ENCODE measurements at places on chromosomes 7 and 10.

- H3K4me1 ChIP-seq = no peaks in the 10 kb centered on the region
- H3K4me3 ChIP-seq = no peak overlapping the region
- no peaks in the 10 kb centered on the region for H3K27me3 ChIP-seq
- no peak overlapping the region for H3K27ac ChIP-seq
Observed at GRCh38 chr10:24382596-24382978, 173.6 kb downstream of the KIAA1217 start.

DNA sequence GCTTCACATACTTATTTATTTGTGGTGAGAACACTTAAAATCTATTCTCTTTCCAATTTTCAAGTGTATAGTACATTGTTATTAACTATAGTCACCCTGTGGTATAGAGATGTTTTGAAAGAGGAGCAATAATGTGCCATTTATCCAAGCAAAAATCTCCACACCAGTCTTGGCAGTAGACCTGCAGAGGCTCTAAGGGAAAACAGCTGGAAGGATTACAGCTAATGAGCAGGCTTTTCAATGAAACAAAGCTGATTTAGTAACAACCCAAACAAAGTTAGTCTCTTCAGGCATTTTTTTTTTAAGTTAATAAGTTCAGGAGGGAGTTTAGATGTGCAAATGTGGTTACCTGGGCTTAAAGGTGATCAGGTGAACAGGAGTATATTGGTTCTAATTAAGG lies 101.9 kb downstream of the EVX1 start:
- H3K36me3 ChIP-seq = no peaks in the 10 kb centered on the region
- H3K27me3 ChIP-seq = no peaks in the 10 kb centered on the region
- H3K27ac ChIP-seq = no peak overlapping the region
- DNase-seq = no peak
- H3K4me3 ChIP-seq = no peak overlapping the region

DNA sequence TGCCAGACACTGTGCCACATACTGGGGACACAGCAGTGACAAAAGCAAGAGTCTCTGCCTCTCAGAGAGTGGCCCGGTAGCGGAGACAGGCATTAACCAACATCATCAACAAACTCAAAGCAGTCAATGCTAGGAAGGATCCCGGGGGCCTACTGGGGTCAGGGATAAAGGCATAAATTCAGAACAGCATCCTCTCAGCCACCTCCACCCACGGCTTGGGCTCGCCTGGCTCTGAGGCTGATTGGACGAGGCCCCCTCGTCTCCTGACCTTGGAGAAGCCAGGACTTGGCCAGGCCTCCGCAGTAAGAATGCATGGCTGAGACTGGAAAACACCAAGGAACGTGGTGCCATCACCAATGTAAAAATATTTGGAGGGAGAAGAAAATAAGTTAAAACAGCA lies 102.1 kb downstream of the ARHGAP22 start:
- H3K27me3 ChIP-seq = no peaks in the 10 kb centered on the region
- no peak overlapping the region for H3K4me3 ChIP-seq
- H3K36me3 ChIP-seq = no peaks in the 10 kb centered on the region
- DNase-seq = no peak
- no peaks in the 10 kb centered on the region for H3K4me1 ChIP-seq

DNA sequence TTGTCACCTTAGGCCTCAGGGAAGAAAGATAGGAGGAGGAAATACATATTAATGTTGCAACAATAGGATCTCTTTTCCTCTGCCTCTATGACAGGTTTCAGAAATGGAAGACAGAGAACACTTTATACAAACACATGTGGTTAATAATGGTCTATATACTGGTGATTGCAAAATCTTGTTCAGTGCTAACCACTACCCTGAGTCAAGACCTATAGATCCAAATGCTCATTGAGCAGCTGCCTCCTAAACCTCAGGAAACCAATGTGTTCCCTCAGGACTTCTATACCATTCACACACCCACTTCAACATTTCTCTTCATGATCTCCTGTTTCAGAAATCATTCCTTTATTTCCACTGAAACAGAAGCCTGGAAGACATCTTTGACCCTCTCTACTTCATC lies 32.5 kb upstream of the VWDE start:
- H3K4me1 ChIP-seq = no peaks in the 10 kb centered on the region
- H3K27ac ChIP-seq = no peak overlapping the region
- H3K36me3 ChIP-seq = no peaks in the 10 kb centered on the region
- no peak for DNase-seq
- peaks cover 4% of the 10 kb centered on the region for H3K27me3 ChIP-seq

GRCh38 chr7:106795877-106796231 lies 69.2 kb upstream of the PIK3CG start:
- H3K4me3 ChIP-seq = no peak overlapping the region
- H3K27me3 ChIP-seq = no peaks in the 10 kb centered on the region
- no peak overlapping the region for H3K27ac ChIP-seq
- DNase-seq = no peak
- no peaks in the 10 kb centered on the region for H3K4me1 ChIP-seq

GRCh38 chr10:114648368-114648767 lies 9.7 kb downstream of the ABLIM1 start:
- no peaks in the 10 kb centered on the region for H3K27me3 ChIP-seq
- no peak overlapping the region for H3K4me3 ChIP-seq
- no peaks in the 10 kb centered on the region for H3K36me3 ChIP-seq
- DNase-seq = no peak
- no peak overlapping the region for H3K27ac ChIP-seq
- H3K4me1 ChIP-seq = no peaks in the 10 kb centered on the region

DNA sequence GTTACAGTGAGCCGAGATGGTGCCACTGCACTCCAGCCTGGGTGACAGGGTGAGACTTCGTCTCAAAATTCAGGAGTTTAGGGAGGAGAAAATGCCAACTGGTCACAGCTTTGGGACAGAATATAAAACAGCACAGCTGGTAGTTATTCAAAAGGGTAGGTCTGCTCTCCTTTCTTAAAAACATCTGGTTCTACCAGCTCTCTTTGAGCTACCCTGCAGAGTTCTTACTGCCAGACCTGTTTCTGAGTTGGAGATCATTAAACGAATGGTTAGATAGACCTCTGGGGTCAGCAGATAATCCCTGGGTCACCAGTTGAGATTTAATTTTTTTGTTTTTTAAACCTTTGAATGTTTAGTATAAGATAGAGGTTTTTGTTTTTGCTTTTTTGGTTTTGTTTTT lies 52.6 kb downstream of the MCU start:
- no peak overlapping the region for H3K27ac ChIP-seq
- H3K36me3 ChIP-seq = no peaks in the 10 kb centered on the region
- H3K4me1 ChIP-seq = peaks cover 5% of the 10 kb centered on the region
- H3K4me3 ChIP-seq = no peak overlapping the region

DNA sequence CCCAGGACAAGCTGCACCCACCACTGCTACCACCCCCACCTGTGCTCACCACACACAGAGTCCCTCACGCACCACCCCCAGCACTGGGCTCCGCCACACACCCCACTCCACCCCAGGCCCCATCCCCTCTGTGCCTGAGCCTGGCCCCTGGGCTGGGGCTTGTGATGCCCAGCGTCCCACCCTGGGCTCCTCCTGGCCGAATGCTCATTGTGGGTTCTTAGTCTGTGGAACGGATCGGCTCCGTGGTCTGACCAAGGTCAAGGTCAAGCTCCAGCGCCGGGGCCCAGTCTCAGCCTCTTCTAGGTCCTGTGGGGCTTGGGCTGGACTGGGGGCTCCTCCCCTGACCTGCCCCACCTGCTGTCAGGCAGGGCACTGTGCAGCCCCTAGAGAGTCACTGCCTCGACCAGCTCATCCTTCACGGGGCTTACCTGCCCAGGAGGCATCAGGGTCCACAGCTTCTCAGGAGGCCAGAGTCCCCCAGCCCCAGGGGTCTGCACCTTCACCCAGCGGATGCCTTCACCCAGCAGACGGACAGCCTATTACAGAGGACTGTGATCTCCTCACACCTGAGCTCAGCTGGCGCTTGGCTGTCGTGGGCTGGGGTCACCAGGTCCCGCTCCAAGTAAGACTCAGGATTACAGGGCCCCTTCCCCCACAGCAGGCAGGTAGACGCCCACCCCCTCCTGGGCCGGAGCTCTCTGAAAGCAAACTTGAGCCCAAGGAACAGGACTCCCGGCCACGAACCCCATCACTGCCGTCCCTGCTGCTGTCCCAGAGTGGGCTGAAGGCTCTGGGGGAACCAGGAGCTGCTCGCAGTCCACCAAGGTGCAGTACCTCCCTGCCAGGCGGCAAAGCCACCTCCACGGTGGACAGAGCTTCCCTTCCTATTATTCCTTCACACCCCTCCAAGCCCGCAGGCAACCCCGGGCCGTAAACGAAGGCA lies 15.3 kb upstream of the UTF1 start:
- DNase-seq = no peak
- H3K4me3 ChIP-seq = no peak overlapping the region
- H3K36me3 ChIP-seq = no peaks in the 10 kb centered on the region
- no peaks in the 10 kb centered on the region for H3K27me3 ChIP-seq

DNA sequence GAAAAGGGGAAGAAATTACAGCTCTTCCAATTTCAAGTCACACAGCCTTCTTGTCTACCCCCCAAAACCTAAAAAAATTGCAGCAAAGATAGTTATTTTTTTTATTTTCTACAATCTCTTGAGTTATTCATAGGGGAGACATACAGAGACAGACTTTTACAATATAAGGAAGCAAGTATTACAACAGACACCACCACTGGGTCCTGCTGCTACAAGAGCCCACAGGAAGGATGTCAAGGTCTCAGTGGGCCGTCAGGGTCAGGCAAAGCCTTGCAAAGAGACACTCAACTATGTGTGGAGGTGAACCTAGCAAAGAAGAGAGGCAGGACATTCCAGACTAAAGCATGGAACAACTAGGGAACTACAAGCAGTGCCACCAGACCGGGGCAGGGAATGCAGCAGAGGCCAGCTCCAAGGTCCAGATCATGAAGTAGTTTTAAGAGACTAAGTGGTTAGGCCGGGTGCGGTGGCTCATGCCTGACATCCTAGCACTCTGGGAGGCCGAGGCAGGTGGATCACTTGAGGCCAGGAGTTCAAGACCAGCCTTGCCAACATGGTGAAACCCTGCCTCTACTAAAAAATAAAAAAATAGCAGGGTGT lies 28.2 kb upstream of the ZCCHC24 start:
- peaks cover 7% of the 10 kb centered on the region for H3K4me1 ChIP-seq
- no peaks in the 10 kb centered on the region for H3K36me3 ChIP-seq
- no peak for DNase-seq
- no peak overlapping the region for H3K27ac ChIP-seq

- H3K27ac ChIP-seq = no peak overlapping the region
- H3K4me3 ChIP-seq = no peak overlapping the region
- no peaks in the 10 kb centered on the region for H3K4me1 ChIP-seq
- peaks cover 40% of the 10 kb centered on the region for H3K36me3 ChIP-seq
Observed at GRCh38 chr10:77827366-77827765, 99.2 kb downstream of the DLG5 start.

GRCh38 chr7:102101926-102102325 lies 184.7 kb upstream of the SH2B2 start:
- no peak overlapping the region for H3K4me3 ChIP-seq
- H3K27ac ChIP-seq = no peak overlapping the region
- no peaks in the 10 kb centered on the region for H3K36me3 ChIP-seq
- no peaks in the 10 kb centered on the region for H3K4me1 ChIP-seq
- H3K27me3 ChIP-seq = no peaks in the 10 kb centered on the region

GRCh38 chr10:10915215-10915614 lies 102.5 kb upstream of the CELF2 start:
- DNase-seq = no peak
- no peaks in the 10 kb centered on the region for H3K27me3 ChIP-seq
- peaks cover 14% of the 10 kb centered on the region for H3K4me1 ChIP-seq
- H3K36me3 ChIP-seq = no peaks in the 10 kb centered on the region

DNA sequence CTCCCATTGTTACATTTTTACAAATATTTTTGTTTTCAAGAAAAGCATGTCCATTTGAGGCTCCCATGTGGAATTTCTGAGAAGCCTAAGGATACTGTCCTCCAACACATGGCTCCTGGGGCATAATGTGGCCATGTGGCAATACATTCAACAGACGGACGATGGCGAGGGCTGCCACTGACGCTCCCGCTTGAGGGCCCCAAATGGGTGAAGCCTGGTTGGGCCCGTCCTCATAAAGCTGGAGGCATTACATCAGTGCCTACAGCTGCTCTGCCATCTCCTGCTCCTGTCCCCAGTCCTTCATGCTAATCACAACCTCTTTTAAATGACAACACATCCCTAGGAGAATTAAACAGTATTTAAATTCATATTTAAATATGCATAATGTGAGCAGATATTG lies 246.8 kb downstream of the TNS3 start:
- H3K36me3 ChIP-seq = peaks cover 23% of the 10 kb centered on the region
- no peak for DNase-seq
- H3K4me3 ChIP-seq = no peak overlapping the region

- no peak for DNase-seq
- H3K4me3 ChIP-seq = no peak overlapping the region
- H3K4me1 ChIP-seq = no peaks in the 10 kb centered on the region
Observed at GRCh38 chr10:49519717-49520116, 19.2 kb downstream of the ERCC6 start.

- H3K27me3 ChIP-seq = no peaks in the 10 kb centered on the region
- H3K4me3 ChIP-seq = no peak overlapping the region
- DNase-seq = no peak
- H3K27ac ChIP-seq = no peak overlapping the region
Observed at GRCh38 chr7:90763108-90763507, 167.0 kb downstream of the CDK14 start.

GRCh38 chr10:110433740-110434139 lies 64.0 kb upstream of the DUSP5 start:
- no peaks in the 10 kb centered on the region for H3K4me1 ChIP-seq
- no peaks in the 10 kb centered on the region for H3K36me3 ChIP-seq
- peak; percentile 31 for DNase-seq
- H3K27ac ChIP-seq = no peak overlapping the region

DNA sequence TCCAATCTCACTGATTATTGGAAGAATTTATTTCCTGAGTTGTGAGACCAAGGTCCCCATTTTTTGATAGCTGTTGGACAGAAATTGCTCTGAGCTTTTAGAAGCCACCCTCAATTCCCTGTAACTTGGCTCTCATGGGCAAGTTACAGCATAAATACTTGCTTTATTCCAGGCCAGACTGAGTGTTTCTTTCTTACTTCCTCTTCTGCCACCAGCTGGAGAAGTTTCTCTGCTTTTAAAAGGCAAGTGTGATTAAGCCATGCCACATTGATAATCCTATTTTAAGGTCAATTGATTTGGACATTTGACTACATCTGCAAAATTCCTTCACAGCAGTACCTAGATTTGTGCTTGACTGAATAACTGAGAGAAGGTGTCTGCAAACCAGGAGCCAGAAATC lies 14.1 kb upstream of the TAS2R41 start:
- H3K27me3 ChIP-seq = no peaks in the 10 kb centered on the region
- H3K27ac ChIP-seq = no peak overlapping the region
- no peak overlapping the region for H3K4me3 ChIP-seq
- no peaks in the 10 kb centered on the region for H3K36me3 ChIP-seq
- H3K4me1 ChIP-seq = no peaks in the 10 kb centered on the region

- DNase-seq = no peak
- no peaks in the 10 kb centered on the region for H3K36me3 ChIP-seq
- no peak overlapping the region for H3K4me3 ChIP-seq
- H3K27ac ChIP-seq = no peak overlapping the region
- H3K4me1 ChIP-seq = no peaks in the 10 kb centered on the region
Observed at GRCh38 chr10:98217801-98218200, 50.2 kb downstream of the LOXL4 start.

GRCh38 chr10:112649006-112649821 lies 202.2 kb downstream of the VTI1A start:
- no peaks in the 10 kb centered on the region for H3K27me3 ChIP-seq
- H3K4me1 ChIP-seq = no peaks in the 10 kb centered on the region
- H3K27ac ChIP-seq = no peak overlapping the region
- DNase-seq = no peak

GRCh38 chr10:47165711-47166404 lies 134.1 kb upstream of the GDF10 start:
- H3K27me3 ChIP-seq = no peaks in the 10 kb centered on the region
- no peak overlapping the region for H3K4me3 ChIP-seq
- peak; percentile 85 for DNase-seq
- H3K27ac ChIP-seq = peak overlapping the region; percentile 69
